ENCODE measurements at places on chromosomes 13 and 19. TPM values are rescaled to one million over a fixed set of nuclear protein-coding genes. Genes with fewer than 3 reads are reported as not detected.
A peak's percentile ranks its signal among the peaks of the same experiment; 100 is the strongest.

GRCh38 chr13:39515224-39515714 is 87.7 kb downstream of the LHFPL6 start:
- DNase-seq, result no peak

GRCh38 chr19:4455719-4456475 is 1.7 kb downstream of the UBXN6 start:
- no peak for DNase-seq

GRCh38 chr19:33620611-33621010 is 1.1 kb upstream of the CHST8 start:
- no peak for DNase-seq

DNA sequence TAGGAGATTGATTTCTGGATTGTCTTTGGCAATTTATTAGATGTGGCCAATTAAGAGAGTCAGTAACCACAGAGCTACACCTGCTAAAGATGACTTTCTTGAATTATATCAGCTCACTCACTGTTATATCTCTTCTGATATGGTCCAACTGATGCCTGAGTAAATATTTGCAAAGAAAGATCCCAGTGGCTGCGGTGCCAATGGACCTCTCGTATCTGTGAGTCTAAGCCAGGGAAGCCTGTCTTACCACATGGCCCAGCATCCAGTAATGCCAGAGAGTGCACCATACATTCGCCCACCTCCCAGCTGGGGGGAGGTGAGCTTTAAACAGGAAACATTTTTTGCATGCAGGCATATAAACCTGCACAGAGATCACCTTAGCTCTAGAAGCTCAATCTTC is 82.7 kb upstream of the SLC15A1 start:
- DNase-seq, result no peak

DNA sequence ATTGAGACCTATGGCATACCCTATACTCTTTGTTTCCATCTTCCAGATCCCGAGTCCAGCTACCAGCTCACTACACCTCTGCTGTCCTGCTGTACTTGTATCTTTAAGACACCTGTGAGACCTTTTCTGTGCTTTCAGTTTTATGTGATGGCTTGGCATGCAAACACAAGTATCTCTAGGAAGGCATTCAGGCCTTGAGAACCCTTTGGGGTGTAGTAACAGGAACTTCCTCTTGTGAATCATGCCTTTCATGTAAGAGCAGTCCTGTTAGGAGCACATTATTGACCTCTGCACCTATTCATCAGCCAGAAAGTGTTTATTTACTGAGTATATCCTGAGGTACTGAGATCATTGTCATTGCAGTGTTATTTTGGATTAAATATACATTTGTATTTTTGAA is 87.0 kb upstream of the HTR2A start:
- DNase-seq, result no peak

DNA sequence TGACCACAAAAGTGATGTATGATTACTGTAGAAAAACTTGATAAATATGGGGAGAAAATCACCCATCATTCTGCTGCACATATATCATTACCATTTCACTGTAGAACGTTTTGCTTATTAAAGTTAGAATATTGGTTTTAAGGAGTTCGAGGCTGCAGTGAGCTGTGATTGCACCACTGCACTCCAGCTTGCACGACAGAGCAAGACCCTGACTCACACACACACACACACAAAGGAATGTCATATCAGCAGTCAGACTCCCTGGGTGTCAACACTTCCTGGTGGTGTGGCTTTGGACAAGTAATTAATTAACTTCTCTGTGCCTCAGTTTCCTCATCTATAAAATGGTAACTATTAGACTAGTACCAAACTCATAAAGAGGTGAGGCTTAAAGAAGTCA is 11.3 kb upstream of the PNMA8A start:
- DNase-seq, result no peak

GRCh38 chr19:16428372-16429036 is 43.3 kb downstream of the EPS15L1 start:
- DNase-seq, result no peak

GRCh38 chr19:3034656-3035541 is 5.8 kb upstream of the TLE2 start:
- peak; percentile 78 for DNase-seq

DNA sequence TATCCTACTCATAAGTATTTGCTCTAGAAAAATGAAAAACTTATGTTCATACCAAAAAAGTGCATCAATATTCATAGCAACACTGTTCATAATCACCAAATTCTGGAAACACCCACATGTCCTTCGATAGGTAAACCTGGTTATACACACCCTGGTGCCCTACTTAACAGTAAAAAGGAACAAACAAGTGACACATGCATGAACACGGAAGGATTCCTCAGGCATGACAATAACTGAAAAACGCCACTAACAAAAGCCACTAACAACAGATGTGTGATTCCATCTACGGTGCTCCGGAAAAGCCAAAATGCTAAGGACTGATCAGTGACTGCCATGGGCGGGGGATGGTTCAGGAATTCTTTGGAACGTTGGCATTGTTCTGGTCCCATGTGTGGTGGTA is 65.5 kb downstream of the STK24 start:
- no peak for DNase-seq

GRCh38 chr19:438416-438958 is 22.3 kb downstream of the SHC2 start:
- DNase-seq, result peak; percentile 55

DNA sequence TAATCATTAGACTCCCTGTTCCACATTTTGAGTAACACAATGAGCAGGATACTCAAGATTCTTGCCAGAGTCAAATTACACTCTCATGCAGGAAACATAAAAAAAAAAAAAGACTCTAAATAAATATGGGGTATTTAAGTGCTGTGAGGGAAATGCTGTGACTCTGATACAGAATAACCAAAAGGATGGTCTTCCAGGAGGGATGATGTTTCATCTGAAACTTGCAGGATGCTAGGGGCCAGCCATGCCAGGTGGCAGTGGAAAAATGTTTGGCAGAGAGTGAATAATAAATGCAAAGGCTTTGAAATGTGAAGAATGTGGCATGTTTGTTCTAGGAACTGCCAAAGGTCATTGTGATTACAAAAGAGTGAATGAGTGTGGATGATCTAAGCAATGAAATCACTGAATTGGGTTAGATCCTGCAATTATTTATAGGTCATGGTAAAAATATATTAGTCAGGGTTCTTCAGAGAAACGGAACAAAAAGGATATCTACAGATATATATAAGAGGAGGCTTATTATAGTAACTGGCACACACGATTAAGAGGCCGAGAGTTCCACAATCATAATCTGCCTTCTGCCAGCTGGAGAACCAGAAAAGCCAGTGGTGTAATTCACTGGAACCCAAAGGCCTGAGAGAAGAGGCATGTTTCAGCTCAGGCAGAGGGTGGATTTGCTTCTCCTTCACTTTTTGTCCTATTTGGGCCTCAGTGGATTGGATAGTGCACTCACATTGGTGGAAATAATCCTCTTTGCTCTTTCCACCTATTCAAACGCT is 1832.8 kb upstream of the MIR17HG start:
- no peak for DNase-seq

- DNase-seq, result no peak
These were observed 2.7 kb upstream of the RPS15 start for GRCh38 chr19:1435378-1435989.

- DNase-seq, result no peak
These were observed 684.2 kb upstream of the SPRY2 start for GRCh38 chr13:81025091-81025490.

- no peak for DNase-seq
These were observed 17.7 kb upstream of the SEMA6B start for GRCh38 chr19:4577020-4577782.

GRCh38 chr19:10152100-10152499 is 32.4 kb upstream of the EIF3G start:
- no peak for DNase-seq

DNA sequence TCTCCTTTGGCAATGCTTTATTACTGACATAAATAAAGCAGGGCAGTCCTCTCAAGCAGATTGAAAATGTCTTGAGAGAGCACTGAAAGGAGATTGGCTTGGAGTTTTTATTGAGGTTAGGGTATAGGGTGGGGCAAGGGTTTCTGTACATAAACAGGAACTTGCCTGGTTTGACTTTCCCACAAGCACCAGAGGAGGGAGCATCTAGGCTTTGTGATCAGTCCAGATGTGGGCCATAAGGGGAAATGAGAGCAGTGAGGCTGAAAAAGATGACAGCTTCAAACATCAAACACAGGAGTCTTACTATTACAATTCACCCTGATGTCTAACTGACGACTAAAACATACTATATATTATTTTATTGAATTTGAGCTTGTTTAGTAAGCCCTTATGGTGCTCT is 260.9 kb downstream of the MTUS2 start:
- DNase-seq, result no peak

GRCh38 chr19:16594131-16594586 is 21.9 kb upstream of the SLC35E1 start:
- no peak for DNase-seq

- DNase-seq, result no peak
These were observed 2.2 kb downstream of the ZNF100 start for GRCh38 chr19:21765151-21765550.

- DNase-seq, result no peak
These were observed at the start of gene MBOAT7 for GRCh38 chr19:54189145-54189734. TSS of gene MBOAT7 (minus strand) at chr19:54189580. CDS start at chr19:54188508, 1,072 bp downstream.

- no peak for DNase-seq
These were observed 85.1 kb downstream of the TNFRSF19 start for GRCh38 chr13:23655321-23655720.

DNA sequence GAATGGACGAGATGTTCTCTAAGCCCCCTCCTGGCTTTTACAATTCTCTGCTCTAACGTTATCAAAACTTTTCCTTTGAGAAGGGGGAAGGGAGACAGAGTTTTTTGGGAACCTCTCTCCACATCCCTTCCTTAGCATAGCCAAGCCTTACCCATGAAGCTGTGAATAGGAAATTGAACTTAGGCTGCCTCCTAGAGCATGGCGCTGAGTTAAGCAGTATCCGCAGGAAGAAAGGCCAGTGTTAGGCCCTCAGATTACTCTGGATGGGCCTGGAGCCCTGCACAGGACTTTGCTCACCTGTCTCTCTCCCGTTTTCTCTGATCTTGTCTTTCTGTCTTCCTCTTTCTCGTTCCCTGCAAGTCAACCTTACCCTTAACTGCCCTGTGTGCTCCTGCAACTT is 39.6 kb downstream of the CYP2B6 start:
- no peak for DNase-seq

DNA sequence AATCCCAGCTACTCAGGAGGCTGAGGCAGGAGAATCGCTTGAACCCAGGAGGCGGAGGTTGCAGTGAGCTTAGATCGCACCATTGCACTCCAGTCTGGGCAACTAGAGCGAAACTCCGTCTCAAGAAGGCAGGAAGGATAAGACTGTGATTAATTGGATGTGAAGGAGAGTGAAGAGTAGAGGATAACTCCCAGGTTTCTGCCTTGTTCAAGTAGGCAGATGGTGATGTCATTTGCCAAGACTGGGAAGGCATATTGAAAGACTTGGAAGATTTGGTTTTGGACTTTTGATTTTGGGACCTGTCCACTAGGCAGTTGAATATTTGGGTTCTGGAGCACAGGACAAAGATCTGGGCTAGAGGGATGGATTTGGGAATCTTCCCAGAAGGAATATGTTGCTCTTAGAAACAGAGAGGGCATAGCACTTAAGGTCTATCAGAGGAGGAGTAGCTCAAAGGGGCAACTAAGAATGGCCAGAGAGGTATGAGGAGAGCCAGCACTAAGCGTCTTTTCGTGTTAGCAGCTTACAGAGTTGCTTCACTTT is 20.0 kb downstream of the GARRE1 start:
- DNase-seq, result no peak

Gene LGALS4
- polyA plus RNA-seq, result 1.0 TPM

Gene SBSN
- 0.09 TPM for polyA plus RNA-seq

Gene CELF5
- 3.9 TPM for polyA plus RNA-seq

Gene ZNF610
- 9.1 TPM for polyA plus RNA-seq

Gene CBY2
- not detected for polyA plus RNA-seq

Gene ZNF738
- 39.1 TPM for polyA plus RNA-seq
